ENCODE measurements at places on chromosomes 2 and 18.

GRCh38 chr2:170703776-170704476, 11.2 kb upstream of the SP5 start:
- DNase-seq: no peak

DNA sequence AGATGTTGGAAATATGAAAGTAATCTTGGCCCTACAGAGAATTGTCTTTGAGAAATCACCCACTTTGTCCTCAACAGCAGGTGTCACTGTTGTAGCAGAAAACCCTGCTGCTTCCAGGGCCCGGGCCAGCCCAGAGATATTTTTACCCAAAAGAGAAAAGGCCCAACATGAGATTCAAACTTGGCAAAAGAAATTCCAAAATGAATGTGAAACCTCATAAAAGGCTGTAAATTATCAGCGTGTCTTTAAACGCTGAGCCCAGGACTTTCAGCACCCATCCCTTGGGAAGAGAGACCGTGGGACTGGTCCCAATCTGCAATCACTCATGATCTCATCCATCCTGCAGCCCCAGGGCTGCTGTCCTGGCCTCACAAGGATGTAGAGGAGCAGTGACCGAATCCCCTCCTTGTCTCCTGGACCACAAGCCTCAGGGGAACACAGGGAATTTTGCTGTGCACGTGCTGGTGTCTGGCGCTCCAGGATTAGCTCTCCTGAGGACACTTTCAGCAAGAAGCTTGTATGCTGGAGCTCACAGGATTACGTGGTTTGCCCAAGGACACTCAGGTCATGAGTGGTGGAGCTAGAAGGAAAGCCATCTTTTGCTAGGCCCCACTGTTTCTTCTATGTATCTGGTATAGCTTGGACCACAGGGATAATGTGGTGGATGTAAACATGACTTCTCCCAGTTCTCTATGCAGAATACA, 202.1 kb downstream of the RNF144A start:
- DNase-seq: no peak

DNA sequence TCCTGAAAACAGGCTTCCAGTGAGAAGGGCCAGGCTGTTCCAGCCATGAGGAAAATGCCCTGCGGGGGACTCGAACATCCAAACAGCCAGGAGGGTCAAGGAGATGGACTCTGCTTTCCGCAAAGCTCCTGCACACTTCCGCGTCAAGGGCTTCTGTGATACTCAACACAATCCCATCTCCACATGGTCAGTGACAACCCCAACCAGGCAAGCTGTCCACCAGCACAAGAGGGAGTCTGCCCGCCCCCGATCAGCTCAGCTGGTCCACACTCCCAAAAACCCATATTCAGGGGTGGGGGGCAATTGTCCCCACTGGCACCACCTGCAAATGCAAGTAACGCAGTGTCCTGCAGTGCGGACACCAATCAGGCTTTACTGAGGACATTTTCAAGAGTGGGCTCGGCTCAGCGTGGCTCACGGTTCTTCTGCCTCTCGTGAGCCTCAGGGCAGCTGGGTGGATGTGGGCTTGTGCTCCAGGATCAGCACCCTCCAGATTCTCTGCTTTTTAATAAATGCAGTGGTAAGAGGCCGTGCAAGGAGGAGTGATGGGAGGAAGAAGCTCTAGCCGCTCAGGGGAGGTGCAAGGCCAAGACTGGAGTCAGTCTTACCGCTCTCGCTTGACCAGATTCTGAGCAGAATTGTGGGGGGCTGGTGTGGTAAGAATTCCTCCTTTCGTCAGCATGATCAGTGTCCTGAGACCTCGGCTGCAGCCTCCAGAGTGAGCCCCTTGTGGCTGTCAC, 19.5 kb upstream of the CIDEA start:
- no peak for DNase-seq

GRCh38 chr2:154495455-154495868, 203.0 kb upstream of the KCNJ3 start:
- DNase-seq: no peak

DNA sequence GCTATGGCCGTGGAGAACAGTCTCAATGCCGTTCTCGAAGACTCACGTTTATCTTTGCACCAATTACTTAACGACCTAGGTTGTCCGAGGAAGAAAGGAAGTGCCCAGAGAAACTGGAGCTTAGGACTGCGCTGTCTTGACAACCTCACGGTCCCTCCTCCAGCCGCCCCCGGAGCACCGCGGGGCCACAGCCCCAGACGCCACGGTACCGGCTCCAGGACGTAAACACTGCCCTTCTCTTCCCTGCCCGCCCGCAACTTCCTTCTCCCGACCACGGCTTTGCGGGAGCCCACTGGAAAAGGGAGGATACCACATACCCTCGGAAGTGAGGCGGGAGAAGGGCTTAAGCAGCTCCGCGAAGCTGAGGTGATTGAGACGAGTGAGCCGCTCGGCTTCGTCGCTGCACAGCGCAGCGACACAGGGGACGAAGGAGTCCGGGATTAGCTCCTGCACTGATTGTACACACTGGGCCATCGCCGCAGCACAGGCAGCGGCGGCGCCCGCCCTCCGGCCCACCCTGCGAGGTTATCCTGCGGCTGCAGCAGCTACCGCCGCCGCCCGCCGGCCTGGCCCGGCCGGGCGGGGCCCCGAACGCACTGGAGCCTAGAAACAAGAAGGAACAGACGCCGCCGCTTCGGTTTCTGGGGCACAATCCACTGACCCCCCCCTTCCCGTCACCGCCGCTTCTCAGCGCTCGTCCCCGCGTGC, 483 bp downstream of the TRAPPC8 start:
- DNase-seq: no peak

- no peak for DNase-seq
Observed at GRCh38 chr2:133591164-133591563, 22.9 kb upstream of the NCKAP5 start.

DNA sequence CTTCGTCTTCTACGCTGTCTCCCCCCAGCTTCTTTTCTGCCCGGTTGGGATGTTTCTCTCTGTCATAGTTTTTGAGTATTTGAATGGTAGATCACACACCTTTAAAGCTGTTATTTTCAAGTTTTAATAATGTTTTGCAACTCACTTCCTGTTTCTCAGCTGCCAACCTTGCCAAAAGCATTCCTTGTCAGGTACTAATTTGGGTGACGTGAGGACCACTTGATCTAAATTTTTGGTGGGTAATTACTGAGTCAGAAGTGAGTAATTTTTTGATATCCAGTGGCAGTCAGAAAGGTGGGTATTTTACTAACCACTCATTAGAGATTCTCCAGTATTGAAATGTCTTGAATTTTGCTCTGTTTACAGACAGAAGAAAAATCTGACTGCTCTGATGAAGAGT, 852.4 kb upstream of the FANCL start:
- no peak for DNase-seq

- no peak for DNase-seq
Observed at GRCh38 chr2:105112345-105112744, 74.5 kb downstream of the MRPS9 start.

- DNase-seq: no peak
Observed at GRCh38 chr2:68100189-68100588, 37.4 kb upstream of the C1D start.

DNA sequence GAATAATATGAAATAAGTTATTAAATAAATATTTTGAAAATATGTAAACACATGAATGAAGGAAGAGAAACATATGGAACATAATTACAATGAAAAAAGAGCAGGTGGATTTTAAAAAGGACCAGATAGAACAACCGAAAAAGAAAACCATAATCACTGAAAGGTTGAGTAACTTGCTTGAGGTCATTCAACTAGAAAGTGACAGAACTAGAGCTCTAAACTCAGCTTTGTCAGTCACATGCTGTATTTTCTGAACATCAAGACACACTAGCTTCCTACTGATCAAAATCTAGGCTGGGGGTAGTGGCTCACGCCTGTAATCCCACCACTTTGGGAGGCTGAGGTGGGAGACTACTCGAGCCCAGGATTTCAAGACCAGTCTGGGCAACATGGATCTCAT, 30.0 kb upstream of the ITGAV start:
- no peak for DNase-seq

DNA sequence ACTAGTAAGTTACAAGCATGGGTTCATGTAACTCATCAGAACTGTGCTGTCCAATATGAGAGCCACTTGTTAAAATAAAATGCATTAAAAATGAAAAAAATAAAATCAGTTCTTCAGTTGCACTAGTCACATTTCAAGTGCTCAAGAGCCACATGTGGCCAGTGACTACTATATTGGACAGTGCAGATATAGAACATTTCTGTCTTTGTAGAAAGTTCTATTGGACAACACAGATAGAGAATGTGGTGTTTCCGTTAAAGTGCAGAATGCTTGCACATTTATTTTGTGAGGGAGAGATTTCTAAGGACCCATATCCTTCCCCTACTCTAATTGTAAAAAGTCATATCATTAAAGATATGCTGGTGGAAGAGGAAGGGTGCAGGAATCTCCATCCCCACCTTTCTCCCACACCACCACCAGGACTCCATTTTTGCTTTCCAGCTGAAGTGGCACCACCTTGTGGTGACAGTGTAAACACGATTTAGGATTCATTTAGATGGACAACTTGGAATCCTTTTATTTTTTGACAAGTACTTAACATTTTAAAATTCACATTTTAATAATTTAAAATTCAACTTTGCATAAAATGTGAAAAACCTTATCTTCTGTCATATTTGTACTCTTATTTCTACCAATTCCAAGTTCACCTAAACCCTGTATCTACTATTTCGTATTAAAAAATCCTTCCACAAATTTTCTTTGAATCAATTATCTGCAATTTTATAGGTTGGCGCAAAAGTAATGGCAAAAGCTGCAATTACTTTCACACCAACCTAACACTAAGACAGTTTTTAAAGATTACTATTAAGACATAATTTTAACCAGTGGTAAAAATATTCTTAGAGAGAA, 9.4 kb upstream of the CD302 start:
- DNase-seq: peak; percentile 8
